ENCODE measurements at places on chromosomes 6 and 20. TPM values are rescaled to one million over a fixed set of nuclear protein-coding genes. Genes with fewer than 3 reads are reported as not detected.

Gene SOX18
- total RNA-seq = 0.21 TPM

Gene IPCEF1
- 0.27 TPM for total RNA-seq

- DNase-seq = peak; percentile 47
Observed at GRCh38 chr6:157982563-157983405, 1.1 kb downstream of the SYNJ2 start.

DNA sequence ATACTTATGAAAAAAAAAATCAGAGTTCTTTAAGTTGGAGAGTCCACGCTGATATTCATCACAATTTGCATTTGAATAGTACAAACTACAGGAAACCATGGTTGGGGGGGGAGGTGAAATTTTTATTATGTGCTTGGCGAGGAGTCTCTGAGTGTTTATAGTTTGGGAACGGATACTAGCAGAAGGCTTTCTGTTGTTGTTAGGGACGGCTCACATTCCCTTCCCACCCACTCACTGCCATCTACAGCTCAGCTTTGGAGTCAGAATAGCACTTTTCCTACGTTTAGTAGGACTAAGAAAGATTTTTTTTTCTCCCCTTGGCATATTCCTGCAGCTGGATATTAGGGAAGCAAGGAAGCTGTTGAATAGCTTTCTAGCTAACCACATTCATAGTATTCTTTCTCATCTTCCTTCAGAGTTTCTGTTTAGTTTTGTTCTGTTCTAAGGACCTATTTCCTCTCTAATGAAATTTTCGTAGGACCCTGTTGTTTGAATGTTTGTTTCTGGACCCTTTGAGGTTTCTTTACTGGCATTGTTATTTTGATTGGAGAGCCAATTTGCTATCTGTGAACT, 235.1 kb upstream of the ZNF217 start:
- DNase-seq = peak; percentile 51

DNA sequence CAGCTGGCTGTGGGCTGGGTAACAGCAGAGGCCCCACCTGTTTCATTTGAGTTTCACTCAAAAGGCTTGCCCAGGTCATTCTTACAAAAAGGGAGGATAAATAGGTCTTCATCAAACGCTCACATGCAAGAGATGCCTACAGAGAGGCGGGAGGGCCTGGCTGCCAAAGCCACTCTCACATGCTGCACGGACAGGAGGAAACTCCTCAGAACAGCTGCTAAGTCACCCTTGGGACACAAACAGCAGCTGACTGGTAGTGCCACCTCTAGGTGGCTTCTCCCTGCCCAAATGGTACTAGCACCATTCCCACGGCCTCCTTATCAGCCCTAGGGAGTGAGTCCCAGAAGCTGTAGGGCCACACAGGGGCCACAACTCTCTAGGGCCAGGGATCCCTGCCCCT, 23.8 kb downstream of the SLC22A23 start:
- DNase-seq = no peak

- no peak for DNase-seq
Observed at GRCh38 chr20:29408034-29408695, 1849.3 kb upstream of the DEFB115 start.

DNA sequence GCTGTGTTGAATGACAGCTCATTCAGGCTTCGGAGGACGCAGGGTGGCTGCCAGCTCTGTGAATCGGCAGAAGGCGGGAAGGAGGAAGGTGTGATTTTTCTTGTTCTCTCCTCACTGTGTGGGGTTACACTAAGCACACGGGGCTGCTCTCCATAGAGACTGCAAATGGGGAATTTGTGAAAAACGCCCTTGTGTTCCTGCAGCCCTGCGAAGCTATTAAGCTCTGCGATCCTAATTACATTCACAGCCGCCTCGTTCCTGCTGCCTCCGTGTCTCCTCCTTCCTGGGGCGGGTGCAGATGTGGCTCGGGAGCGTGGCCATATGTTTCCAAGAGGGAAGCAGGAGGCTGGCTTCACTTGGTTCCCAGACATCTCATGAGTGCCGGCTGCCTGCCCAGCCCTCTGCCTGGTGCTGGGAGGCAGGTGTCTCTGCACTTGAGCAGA, 124.0 kb downstream of the TOX2 start:
- no peak for DNase-seq

Measured in GM23338 (cell line).